IMR-90 (cell line): ENCODE measurements at places on chromosomes 6 and 20.
A peak's percentile ranks its signal among the peaks of the same experiment; 100 is the strongest.

GRCh38 chr6:130018292-130018743 lies at the start of gene L3MBTL3:
Gene L3MBTL3 (plus strand): TSS chr6:130018581. CDS start chr6:130042700, 24,119 bp downstream.
- DNase-seq, result peak; percentile 83

- DNase-seq, result peak; percentile 60
These were observed 4.9 kb upstream of the BIRC7 start for GRCh38 chr20:63230800-63231268.

DNA sequence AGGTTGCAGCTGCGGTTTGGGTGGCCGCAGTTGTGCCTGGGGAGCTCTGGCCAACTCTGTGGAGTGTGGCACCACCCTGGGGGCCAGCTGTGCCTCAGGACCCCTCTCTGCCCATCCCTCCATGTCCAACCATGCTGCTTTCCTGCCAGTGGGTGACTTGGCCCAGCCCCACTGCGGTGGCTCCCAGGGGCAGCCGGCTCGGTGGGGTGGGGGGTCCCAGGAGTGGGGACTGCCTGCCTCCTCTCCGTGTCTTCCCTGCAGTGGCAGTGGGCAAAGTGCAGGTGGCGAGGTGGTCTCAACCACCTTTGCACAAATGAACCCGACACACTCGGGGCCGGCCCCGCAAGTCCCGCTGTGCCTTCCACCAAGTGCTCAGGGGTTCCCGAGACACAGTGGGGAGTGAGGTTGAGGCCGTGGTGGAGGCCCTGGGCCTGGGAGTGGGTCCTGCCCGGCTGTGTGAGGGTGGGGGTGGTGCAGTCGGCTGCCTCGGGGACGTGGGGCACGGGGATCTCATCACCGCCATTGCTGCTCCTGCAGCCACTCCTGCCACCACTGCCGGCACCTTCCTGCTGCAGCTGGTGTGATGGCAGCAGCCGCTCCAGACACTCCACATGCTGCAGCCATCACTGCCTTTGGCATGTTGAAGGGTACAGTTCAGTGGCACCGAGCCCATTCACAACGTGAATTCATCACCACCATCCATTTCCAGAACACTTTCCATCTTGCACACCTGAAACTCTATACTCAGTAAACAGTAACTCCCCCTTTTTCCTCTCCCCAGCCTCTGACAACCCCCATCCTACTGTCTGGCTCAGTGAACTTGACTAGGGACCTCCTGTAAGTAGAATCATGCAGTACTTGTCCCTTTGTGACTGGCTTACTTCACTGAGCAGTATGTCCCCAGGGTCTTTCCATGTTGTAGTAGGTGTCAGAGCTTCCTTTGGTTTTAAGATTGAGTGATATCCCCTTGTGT lies 10.7 kb upstream of the SLCO4A1 start:
- no peak for DNase-seq

DNA sequence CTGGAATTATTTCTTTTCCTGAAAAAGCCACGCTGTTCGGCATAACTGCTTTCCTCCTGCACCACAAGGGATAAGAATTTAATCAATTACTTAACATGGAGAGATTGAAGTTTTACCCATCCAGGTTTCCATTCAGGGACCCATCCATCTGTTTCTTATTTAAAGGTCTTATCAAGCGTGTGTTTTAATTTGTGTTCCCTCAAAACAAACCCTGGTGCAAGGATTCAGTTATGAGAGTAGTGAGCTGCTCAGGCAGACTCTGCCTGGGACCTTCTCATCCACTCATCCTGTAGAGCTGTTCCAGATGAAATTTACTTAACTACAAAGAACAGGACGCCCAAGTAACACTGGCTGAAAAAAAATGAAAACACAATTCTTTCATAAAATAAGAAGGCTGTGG lies 97.8 kb downstream of the BANF2 start:
- no peak for DNase-seq

- DNase-seq, result no peak
These were observed 102.3 kb downstream of the PDE7B start for GRCh38 chr6:135953818-135954217.

DNA sequence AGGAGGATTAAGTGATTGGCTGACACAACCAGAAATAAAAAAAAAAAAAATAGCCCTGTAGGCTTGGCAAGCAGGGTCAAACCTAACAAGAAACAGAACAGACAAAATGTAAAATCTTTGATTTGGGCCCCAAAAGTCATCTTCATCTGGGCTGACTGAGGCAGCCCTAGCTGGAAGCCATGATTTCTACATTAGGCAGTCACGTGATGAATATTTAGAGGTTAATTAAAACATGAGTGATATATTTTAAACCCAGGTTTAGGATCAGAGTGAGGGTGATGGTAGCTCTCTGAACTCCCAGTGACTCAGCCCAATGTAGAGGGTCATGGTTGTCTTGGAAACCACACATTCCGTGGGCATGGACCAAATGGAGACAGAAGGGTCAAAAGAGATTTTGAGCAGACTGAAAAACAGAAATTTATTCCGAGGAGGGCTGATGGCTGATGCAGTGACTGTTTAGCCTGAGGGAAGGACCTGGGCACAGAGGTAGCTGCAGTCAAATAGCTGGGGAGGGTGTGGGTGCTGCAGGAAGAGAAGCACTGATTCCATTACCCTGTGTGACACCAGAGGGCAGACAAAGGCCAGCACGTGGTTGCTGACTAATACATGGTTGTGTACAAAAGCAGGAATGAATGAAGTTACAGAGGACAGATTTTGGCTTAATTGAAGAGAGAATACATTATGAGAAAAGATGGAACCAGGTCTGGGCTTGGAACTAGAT lies 573.1 kb upstream of the CHD6 start:
- DNase-seq, result no peak

DNA sequence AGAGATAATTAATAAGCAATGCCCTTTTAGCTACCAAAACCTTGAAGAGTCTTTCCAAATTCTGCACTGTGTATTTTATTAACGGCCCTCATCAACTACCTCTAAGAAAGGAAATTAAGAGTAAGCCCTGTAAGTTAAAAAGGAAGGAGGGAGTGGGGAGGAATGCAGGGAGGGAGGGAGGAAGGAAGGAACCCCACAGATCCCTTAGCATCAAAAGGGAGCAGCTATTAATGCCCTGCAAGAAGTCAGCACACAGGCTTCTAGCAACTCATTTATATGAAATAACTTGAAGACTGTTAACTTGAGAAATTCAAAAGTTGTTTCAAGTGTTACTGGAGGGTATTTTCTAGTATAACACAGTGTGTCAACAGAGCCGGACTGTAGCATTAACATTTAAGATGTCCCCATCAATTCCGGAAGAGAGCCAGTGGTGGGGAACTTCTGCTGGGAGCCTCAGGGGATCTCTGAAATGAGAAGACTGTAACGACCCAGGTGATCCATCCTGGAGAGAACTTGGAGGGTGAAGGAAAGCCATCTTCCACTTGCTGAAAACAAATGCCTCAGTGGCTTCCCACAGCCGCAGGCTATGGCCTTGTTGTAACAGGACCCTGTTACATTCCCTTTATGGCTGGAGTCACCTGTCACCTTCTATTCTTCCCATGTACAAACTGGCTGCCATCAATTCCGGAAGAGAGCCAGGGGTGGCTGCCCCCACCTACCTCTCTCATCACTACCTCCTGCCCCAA lies 33.2 kb downstream of the SLC22A23 start:
- no peak for DNase-seq

DNA sequence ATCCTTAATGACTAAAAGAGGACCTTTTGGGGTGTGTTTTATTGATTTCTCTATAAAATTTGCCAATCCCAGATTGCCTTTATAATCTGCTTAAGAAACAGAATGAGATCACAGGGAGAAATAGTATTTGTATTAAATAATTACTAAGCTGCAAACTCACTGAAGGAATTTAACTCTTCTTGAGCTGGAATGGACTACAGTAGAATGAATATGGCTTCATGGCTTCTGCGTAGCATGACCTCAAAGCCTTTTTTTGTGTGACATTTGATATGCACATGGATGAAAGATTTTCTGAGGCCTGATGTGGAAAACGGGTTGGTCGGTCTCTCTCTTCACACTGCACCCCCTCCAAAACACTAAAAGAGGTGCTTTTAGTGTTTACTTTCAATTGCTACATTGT lies 115.9 kb downstream of the QKI start:
- DNase-seq, result peak; percentile 19

- no peak for DNase-seq
These were observed 165.9 kb upstream of the MARCKS start for GRCh38 chr6:113691260-113691656.

GRCh38 chr6:138037009-138037504 lies 70.2 kb downstream of the PERP start:
- DNase-seq, result peak; percentile 12

GRCh38 chr6:31822036-31822821 lies 5.3 kb upstream of the HSPA1B start:
- peak; percentile 64 for DNase-seq

DNA sequence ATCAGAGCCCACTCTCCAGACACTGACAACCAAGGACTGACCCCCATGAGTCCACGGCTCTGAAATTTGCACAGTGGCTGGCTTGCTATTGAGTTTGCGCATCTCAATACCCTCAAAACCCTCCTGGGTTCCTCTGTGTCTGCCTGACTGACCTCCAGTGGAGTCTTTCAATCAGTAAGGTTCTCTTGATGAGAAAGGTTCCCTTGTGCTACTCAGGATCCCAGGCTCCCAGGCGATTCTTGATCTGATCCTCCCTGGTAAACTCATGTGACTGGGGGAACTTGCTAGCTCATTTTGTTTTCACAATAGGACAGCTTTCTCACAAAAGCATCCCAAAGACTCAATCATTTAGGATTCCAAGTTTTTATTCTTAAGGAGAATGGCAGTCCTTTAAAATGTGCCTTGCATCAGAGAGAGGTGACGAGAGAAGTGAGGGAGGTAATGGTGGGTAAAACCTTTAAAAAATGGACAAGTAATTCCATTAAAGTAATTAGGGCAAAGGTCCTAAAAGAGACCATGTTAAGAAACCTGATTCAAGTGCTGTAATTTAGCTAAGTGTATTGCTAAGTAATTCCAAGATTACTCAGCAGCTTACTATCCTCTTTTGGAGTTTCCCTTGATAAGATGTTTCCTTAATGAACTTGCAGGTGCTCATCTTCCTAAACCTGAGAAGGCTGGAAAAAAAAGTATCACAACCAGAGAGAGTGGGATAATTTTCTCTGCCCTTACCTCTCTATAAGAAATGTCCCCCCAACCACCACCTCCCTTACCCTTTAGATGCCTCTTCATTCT lies 304.7 kb upstream of the SGK1 start:
- DNase-seq, result peak; percentile 54

DNA sequence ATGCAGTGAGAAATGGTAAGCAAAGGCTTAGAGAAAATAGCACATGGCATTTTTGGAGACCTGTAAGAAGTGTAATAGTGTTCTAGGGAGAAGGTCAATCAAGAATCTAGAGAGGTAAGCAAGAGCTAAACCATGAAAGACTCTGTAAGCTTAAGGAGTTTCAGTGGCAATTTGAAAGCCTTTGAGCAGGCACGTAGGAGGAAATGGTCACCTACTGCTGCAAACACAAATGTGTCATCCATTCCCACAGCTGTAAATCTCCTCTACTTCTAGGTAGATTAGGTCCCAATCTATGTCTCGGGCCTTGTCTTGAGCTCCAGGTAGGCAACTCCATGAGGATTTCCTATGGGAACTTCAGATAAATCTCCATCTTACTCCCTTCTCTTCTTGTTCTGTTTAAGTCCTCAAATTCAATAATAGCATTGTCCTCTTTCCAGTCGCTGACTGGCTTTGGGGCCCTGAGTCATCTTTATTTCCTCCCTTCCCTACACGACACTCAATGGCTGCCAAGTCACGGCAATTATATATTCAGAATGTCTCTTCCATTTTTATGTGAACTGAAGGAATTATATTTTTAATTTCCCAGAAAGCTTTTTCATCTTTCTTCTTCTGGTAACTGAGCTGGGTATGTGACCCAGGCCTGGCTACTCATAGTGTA lies 24.2 kb upstream of the PAQR8 start:
- DNase-seq, result no peak

- peak; percentile 38 for DNase-seq
These were observed 89.1 kb upstream of the PHACTR3 start for GRCh38 chr20:59515013-59515905.

DNA sequence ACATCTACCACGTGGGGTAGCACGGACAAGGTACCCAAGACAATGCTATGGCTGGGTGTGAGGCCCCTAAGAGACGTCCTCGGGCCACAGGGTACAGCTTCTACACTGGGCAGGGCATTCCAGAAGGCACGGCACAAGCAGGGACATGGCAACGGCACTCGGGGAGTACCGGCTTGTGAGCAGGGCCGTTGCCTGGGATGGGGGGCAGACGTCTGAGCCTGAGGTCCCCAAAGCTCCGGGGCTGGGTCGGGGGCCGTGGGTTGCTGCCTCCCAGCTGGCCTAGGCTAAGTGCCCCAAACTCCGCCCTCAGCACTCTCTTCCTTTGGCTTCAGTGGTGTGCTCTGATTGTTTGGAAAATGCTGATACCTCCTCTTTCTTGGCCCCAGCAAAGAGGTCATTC lies 110.6 kb downstream of the SULF2 start:
- DNase-seq, result no peak

GRCh38 chr6:11497107-11497506 lies 40.4 kb upstream of the TMEM170B start:
- no peak for DNase-seq

DNA sequence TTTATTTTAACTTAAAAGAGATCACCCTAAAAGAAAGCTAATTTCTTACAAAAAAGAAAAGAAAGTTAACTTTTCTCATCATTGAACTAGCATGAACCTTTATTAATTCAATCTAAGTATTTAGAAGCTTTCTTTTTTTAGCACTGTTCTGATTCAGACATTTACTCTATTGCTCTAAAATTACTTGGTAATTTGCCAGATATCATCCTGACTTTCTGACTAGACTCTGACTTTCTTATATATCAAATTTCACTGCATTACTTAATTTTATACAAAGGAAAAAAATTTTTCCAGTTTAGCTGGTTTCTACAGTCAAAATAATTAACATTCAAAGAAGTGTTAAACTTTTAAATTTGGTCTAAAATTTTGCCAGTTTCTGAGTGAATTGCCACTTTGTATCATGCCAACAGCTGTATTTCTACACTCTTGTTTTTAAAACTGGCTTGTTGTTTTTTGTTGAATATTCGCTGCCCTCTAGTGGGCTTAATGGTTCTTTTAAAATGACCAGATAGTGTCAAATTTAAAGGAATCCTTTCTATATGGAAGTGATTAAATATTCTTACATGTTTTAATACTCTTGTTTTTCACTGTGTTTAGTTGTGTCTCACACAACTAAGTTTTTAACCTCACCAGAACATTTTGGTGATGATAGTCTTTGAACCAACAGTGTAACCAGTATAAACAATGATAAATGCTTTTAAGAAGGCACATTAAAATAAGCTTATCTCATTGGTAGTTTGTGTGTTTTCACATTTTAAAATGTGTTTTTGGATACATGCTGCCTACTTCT lies 102.0 kb downstream of the POPDC3 start:
- DNase-seq, result peak; percentile 64

GRCh38 chr20:8646033-8646441 lies 422.9 kb upstream of the PLCB4 start:
- peak; percentile 52 for DNase-seq

- DNase-seq, result no peak
These were observed 101.4 kb upstream of the SIRPA start for GRCh38 chr20:1793821-1794220.
